Midbrain (tissue), 1 donor: ENCODE measurements at places on chromosomes 6 and 20.
A peak's percentile ranks its signal among the peaks of the same experiment; 100 is the strongest.

- DNase-seq, result no peak
Observed at GRCh38 chr6:109794201-109794923, 103.3 kb downstream of the FIG4 start.

GRCh38 chr6:35931120-35931561 lies 10.2 kb upstream of the SRPK1 start:
- no peak for DNase-seq

- DNase-seq, result no peak
Observed at GRCh38 chr6:108793516-108794251, 54.5 kb upstream of the ARMC2 start.

GRCh38 chr6:26457264-26457805 lies 420 bp upstream of the BTN2A1 start:
- no peak for DNase-seq

DNA sequence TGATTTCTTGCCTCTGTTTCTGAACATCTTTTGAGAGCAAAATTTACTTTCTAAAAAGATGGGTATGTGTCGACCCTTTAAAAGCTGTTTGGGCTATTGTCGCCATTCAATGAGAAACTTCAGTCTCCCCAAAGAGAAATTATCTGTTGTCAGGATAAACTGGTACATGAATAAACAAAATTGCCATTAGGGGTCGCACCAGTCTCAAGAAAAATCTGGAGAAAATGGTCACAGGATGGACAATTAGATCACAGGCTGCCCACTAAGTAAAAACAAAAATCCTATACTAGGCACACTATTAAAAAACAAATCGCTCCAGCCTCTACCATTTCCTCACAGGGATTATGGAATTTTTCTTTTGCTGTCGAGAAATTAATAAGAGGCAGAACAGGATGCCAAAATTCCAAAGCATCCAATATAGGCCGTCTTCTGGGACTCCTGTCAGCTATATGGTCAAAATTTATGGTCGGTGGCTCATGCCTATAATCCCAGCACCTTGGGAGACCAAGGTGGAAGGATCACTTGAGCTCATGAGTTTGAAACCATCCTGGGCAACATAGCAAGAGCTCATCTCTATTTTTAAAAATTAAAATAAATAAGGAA lies 5.5 kb upstream of the HLA-E start:
- DNase-seq, result peak; percentile 77

GRCh38 chr6:118746145-118746824 lies 94.9 kb upstream of the CEP85L start:
- peak; percentile 12 for DNase-seq

DNA sequence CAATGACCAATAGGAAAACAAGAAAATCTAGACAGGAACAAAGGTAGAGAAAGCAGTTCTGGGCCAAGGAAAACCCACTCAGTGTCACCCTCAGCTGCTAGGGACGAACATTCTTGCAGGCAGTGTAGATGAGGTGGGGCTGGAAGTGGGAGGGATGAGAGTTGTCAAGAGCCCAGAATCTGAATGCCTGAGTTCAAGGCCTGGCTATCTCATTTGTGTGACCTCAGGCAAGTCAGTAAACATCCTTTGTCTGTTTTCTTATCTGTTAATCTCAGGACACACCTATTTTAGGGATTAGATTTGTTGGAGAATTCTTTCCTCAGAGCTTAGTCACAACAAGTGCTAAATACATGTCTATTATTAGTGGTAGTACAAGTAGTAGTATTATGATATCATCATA lies 50.9 kb upstream of the KIF16B start:
- DNase-seq, result no peak

DNA sequence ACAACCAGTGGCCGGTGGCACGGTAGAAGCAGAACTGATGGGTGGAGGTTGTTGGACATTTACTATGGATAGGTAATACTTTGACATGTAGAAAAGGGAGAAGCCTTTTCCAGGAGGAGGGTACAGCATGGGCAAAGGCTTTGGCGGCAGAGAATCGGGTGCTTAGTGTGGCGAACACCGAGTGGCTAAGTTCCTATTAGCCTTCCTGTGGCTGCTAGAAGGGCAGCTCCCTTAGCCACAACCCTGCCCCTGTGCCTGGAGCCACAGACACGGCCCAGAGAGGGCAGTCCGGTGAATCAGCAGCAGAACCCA lies 37.9 kb upstream of the TGM2 start:
- no peak for DNase-seq

DNA sequence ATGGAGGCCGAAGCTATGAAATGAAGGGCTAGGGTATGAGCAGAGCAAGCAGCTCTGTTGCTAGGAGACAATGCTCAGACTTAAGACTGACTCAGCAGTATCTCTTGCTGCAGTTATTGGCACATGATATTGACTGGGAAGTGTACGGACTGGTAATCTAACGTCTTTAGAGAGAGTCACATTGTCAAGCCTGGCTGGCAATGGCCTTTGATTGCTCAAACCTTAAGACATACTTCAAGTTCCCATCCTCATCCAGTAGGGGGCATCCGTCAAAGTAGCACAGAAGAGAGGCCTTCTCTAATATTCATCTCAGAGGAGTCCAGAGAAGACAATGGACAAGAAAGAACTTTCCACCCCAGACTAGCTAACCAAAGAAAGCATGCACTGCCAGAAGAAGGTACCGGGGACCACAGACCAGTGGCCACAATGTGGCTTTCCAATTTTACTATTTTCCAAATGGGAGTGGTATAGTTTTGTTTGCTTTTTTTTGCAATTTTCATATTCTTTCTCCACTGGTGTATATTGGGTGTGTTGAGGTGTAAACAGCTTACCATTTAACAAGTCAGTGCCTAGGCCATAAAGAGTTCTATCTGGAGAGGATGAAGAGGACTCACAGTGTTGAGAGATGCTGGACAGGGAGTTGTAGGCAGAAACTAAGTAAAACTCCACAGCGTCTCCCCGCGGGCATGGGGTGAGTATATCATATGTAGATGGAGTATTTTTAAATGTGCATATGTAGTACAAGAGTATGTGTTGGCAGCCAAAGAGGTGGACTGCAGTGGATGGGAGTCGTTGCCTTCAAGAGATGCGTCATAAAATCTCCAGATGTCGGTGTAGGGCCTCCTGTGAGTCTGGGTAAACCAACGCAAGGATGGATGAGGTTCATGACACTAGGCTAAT lies 36.7 kb downstream of the LRFN2 start:
- DNase-seq, result peak; percentile 28

DNA sequence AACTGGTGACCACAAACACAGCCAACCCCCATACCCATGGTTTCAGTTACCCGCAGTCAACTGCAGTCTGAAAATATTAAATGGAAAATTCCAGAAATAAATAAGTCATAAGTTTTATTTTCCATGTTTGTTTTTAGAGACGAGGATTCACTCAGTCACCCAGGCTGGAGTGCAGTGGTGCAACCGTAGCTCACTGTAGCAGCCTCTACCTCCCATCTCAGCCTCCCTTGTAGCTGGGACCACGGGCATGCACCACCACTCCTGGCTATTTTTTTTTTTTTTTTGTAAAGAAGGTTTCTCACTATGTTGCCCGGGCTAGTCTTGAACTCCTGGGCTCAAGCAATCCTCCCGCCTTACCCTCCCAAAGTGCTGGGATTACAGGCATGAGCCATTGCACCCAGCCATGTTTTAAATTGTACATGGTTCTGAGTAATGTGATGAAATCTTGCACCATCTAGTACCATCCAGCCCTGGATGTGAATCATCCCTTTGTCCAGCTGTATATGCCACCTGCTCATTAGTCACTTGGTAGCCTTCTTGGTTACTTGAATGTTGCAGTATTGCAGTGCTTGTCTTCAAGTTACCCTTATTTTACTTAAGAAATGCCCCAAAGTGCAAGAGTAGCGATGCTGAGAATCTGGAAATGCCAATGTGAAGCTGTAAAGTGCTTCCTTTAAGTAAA lies 14.5 kb downstream of the CSNK2A1 start:
- no peak for DNase-seq

DNA sequence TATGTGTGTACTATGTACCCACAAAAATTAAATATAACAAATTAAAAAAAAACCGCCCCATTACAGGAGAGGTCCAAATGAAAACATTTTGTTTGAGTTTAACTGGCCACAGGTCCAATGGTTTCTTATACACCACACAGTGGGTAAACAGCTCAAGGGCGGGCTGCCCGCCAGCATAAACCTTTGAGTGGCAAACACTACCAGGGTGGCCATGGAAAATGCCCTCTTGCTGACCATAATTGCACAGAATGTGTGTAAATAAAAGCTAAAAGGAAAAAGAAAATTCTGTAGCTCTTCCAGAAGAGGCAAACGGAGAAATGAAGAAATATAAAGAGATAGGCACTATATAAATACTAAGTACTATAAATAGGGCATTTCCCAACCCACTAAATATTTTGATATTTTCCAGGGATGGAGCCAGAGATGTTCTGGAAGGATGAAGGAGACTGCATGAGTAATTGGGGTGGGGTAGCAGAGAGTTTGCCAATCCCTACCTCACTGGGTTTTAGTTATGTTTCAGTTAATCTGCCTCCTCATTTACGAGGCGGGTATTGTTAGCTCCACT lies 1.1 kb upstream of the CDC5L start:
- DNase-seq, result no peak

DNA sequence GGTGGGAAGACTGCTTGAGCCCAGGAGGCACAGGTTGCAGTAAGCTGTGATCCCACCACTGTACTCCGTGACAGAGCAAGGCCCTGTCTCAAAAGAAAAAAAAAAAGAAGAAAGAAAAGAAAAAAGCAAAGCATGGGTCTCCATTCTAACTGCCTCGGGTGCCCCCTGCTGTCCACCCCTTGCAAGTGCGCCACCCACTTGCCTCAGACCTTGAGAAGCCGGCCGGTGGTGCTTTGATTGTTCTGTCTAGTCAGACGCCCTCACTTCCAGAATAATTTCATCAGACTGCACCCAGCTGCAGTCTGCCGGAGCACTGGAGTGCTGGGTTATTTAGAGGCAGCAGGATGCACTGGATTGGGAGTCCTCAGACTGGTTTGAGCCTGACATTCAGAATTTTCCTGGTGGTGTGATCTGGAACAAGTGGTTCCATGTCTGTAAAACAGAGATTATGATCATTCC lies 17.6 kb upstream of the TM9SF4 start:
- DNase-seq, result peak; percentile 64

DNA sequence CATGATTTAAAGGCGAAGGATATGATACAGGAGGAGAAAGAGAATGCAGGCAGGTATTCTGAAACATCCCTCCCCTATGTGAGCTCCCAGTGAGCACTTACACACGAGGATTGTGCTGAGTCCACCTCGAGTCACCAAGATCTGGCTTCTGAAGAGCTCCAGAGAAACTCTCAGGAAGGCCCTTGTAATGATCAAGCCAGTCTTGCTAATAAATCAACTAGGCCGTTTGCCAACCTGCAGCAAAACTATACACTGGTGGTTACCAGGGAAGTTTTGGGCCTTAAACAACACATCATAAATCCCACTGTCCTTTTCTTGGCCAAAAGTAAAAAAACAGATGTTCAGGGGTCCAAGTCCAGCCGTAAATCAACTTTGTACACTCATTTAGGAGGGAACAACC lies 79.2 kb downstream of the STXBP5 start:
- DNase-seq, result no peak

DNA sequence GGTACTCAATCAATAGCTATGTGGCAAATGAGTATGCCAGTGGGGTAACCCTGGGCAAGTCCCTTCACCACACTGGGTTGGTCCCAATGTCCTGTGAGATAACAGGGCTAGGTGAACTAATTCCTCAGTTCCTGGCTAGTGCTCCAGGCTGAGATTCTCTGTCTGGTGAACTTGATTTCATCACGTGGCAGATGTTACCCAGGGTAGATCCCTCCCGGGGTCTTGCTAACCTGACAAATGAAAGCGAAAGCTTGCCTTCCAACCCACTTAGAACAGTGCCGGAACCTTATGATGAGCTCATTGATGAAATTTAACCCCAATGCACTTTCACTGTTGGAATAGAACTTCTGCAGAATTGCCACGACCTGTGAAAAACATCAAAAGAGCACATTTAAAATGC lies 6.6 kb upstream of the ANKRD60 start:
- no peak for DNase-seq

DNA sequence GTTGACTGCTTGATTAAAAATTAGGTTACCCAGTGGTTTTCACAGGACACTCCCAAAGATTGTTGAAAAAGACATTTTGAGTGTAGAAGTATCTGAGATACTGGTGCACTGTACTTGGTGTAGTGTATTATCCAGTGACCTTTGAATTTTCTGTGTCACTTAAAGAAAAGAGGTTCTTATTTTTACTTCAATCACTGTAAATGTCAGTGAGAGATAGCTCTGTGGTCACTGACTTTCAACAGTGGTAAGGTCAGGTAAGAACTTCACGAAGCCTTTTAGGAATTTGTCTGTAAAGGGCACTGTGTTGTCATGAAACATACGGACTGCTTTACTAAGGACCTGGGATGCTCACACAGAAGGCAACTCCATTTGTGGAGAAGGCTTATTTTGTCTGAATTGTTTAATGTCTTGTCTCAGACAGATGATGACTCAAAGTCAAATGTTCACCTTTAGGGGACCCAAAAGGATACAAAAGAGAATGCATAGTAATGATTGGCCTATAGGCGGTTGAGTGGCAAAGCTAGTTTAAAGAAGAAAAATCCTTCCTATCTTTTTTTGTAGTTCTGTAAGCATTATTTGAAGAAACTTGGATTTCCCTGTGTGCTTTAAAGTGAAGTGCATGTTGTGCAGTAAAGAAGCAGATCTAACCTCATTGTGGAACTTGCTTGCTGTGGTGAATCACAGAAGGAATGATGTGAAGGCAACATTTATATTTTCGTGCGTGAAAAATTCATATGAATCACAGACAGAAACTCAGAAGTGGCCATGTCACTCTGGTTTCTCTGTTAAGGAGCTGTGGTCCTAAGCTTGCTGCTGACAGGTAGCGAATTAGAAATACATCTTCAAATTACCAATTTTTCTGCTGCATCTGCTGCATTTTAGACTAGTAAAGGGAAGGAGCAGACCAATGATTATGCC lies 47.3 kb downstream of the ZFAND3 start:
- no peak for DNase-seq

GRCh38 chr6:91088515-91088914 lies 501.6 kb upstream of the MAP3K7 start:
- no peak for DNase-seq

DNA sequence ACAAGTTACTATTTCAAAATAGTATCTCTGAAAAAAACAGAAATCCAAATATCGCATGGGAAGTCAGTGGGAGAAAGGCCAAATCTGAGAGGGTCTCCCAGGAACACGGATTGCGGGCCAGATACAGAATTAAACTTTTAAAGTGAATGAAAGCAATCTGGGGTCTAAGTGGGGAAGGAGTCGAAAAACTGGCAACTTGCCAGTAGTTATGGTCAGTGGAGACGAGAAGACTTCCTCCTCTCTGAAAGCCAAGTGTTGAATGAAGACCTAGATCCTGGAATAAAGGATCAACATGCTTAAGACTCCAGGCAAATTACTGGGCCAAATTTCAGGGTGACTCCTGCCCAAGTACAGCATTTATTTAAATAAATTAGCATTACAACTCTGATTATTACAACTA lies 123.6 kb downstream of the BFSP1 start:
- no peak for DNase-seq

DNA sequence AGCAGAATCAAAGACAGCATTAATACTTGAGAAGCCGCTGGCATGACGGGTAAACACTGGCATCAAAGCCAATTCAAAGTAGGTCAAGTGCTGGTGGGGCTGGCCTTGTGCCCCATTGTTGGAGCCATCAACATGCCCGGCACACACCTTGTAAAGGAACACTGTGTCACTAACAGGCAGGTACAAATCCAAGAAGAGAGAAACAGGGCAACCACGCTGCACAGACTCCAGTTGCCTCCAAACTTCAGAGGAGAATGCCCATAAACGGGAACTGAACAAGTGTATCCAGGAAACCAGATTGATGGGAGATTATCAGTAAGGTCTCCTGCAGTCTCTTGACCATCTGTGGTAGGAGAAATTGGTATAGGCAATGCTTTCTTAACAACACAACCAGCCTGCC lies 127.0 kb upstream of the STXBP5 start:
- peak; percentile 66 for DNase-seq
